ENCODE measurements at places on chromosomes 4 and X.

DNA sequence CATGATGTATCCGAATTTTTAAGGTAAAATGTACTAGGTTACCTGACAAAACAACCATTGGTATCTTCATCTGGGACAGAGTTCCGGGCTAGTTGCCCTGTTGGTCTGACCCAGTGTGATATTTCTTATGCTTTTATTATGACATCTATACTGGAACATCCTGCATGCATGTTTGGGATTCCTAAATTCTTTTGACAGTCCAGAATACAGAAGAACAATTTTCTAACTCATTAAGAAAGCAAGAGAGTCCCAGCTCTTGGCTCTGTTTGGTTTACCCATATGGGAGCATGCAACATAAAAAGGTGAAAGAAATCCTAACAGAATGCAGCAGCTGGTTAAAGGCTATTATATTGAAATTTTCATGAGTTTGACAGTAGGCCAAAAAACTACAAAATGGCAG is 247.7 kb upstream of the FTHL17 start:
- DNase-seq: no peak

DNA sequence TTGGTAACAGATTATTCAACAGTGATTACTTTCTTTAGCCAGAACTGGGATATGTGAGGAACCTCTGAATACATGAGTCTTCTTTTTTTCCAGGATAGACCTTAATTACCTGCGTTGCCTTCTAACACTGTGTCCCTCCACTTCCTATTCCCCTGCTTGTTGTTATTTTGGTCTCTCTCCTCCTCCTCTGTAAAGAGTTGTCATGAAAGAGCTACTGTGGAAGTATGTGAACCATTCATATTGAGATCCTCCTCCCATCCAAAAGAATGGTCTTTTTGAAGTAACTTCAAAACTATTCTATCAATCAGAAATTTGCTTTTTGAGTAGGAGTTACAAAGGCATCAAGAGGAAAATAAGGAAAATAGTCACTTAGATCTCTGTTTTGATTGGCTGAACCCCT is 420.0 kb upstream of the TENM3 start:
- DNase-seq: no peak

GRCh38 chr4:61923179-61923578 is 723.1 kb downstream of the ADGRL3 start:
- DNase-seq: no peak

DNA sequence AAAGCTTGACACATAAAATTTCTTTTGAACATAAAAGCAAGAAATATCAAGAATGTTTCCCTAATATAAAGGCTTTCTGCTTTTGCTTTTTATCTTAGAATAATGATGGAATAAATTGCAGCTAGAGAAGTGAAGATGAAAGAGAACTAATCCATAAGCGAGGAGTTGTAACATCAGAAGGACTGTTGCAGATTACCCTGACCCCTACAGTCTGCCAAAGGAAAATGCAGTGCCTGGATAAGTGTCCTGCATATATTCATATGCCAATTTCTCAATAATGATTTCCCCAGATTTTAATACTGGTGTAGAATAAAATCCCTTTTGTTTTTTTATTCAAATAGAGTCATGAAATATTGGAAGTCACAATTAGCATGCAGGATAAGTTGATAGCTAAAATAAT is 115.9 kb downstream of the MAGEC2 start:
- no peak for DNase-seq

- no peak for DNase-seq
Measured at GRCh38 chr4:23759066-23759465, 130.8 kb downstream of the PPARGC1A start.

DNA sequence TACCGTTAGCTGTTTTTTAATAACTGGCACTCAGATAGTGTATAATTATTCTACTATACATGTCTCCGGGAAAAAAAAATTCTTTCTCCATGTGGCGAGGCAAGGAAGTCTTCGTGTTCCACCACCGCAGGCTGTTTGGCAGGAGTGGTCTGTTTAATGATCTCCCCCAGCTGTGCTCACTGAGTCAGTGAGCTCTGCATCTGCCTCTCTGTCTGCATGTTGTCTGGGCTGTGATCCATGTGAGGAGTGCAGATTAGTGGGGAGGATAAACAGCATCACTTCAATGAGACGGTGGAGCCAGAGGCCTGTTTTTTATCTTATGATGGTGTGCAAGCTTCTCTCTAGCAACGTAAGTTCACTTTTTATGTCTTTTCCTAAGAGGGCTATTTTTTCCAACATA is 69.8 kb downstream of the RPS3A start:
- no peak for DNase-seq

- DNase-seq: no peak
Measured at GRCh38 chr4:176492646-176493302, 173.0 kb downstream of the SPCS3 start.

- no peak for DNase-seq
Measured at GRCh38 chr4:10495651-10496050, 38.4 kb upstream of the ZNF518B start.

- no peak for DNase-seq
Measured at GRCh38 chr4:67765401-67765800, 11.2 kb upstream of the GNRHR start.

DNA sequence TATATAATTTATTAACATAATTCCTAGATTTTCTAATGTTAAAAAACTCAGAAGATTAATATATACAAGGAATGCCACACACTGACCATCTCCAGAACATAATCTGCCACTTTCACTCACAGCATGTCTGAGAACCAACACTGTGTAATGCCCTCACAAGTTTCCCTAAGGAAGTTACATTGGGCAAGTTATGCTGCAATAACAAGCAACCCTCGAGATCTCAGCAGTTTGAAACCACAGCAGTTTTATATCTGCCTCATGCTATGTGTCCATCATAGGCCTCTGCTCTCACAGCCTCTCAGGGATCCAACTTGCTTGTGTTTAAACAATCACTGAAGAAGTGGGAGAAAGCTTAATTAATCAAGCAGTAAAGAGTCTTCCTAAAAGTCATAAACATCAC is 250.0 kb upstream of the SLC7A11 start:
- no peak for DNase-seq

DNA sequence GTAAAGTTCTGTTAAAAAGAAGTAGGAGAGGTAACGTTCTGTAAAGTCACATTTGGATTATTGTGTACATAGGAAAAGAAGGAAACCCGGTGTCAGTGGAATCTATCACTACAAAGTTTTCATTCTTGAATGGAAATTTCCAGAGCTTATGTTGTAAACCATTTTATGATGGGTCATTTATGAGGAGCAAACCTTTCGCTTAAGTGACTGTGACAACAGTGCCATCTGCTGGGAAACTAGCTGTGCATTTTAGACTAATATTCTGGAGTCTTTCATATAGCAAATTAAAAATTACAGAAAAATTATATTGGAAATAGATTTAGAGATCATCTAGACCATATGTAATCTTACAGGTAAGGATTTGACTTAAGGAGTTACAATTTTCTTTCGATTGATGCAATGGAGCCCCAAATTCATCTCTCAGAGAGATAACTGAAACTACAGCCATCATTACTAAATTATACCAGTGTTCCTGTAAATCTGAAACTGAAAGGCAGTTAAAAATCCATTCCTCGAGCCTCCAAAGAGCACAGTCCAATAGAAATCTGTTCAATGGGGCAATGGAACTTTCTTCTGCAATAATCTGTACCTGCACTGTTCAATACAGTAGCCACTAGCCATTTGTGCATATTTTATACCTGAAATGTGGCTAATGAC is 26.9 kb downstream of the ASB9 start:
- DNase-seq: no peak

DNA sequence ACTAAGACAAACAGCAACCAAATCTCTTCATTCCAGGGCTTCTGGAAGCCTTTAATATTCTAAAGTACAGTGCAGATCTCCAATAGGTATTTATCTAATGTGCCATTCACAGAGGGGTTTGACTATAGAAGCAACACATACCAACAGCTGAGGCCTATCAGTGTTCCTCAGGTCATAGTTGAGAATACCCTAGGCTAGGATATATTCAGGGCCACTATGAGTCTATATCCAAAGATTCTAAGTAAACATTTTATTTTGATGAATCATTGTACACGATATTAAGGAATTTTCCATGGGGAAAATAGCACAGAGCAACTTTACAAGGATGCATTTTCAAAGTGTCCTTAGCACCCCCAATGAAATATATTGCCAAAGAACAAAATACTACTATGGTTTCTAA is 9.7 kb downstream of the SMIM10 start:
- no peak for DNase-seq

DNA sequence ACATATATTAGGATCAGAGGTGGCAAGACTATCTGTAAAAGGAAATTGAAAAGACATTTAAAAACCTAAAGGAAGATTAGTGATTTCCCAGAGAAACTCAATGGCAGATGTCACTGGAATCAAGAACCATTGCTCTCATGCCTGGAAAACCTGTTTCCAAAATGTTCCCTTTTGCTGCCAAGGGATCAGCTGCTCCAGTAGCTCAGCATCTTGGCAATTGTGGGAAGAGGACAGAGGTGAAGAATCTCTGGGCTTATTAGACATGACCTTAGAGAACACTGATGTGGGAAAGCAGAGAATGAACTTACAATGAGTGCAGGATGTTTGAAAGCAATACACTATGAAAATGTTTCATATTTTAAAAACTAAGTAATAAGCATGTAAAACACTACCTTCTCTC is 98.3 kb downstream of the SHROOM3 start:
- no peak for DNase-seq

GRCh38 chr4:159428975-159429692 is 326.3 kb downstream of the RAPGEF2 start:
- DNase-seq: no peak

DNA sequence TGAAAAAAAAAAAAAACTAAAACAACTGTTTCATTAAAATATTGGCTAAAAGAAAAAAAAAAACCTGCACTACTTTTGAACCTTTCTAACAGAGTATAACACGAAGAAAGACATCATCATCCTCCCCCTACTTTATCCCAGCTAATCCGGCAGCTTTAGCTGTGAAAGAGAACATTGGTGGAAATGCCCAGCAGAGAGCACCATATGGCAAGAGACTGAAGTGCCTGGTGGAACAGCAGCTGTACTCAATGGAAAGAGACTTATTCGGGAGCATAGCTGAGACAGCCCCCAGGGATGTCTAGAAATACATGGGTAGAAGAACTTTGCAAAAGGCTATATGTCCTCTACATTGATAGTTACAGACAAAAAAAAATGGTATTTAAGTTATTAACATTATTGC is 30.3 kb downstream of the STPG2 start:
- DNase-seq: no peak

DNA sequence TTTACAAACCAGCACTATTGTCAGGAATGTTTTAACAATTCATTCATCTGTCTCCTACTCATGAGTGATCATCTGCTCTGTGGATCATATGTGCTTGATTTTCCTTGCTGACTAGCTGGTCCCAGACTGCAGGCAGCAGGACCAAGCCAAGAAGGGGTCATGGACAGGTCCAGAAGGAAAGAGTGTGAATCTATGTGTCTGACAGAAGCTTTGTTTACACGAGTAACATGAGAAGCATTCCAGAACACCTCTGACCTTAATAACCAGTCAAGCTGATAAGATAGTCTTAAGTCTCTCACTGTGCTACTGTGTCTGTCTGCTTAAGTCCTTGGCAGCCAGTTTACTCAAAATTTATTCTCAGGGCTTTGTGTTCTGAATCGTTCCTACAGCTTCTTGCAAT is 39.0 kb downstream of the GUCY1A1 start:
- DNase-seq: no peak

DNA sequence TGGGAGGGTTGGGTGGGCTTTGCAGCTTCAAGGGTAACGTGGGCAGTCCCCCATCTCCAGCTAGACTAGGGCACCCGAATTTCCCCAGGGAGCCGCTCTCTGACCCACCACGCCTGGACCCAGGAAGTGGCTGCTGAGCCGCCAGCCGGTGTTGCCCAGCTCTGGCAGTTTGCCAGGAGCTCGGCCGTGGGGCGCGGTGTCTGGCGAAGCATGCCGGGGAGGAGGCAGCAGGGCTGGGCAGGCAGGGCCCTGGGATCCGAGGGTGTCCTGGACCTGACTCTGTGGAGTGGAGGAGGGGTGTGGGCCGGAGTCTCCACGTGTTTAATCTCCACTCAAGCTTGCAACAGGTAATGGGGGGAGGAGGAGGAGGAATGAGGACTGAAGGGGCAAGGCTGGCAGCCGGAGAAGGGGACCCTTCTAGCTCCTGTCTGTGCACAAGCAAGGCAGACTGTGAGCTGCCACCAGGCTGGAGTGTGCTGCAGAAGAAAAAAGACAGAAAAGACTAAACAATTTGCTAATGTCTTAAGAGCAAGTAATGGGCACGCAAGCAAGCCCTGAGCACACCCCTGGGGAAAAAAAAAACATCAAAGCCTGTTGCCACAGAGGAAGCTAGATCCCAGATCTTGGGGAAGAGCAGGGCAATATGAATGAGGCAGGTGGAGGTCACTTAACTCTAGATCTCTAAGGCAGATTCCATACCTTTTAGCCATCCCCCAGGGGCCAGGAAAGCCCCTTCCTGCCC is 2.4 kb downstream of the LONRF3 start:
- DNase-seq: no peak

- no peak for DNase-seq
Measured at GRCh38 chrX:19661961-19662360, 146.7 kb upstream of the MAP3K15 start.

DNA sequence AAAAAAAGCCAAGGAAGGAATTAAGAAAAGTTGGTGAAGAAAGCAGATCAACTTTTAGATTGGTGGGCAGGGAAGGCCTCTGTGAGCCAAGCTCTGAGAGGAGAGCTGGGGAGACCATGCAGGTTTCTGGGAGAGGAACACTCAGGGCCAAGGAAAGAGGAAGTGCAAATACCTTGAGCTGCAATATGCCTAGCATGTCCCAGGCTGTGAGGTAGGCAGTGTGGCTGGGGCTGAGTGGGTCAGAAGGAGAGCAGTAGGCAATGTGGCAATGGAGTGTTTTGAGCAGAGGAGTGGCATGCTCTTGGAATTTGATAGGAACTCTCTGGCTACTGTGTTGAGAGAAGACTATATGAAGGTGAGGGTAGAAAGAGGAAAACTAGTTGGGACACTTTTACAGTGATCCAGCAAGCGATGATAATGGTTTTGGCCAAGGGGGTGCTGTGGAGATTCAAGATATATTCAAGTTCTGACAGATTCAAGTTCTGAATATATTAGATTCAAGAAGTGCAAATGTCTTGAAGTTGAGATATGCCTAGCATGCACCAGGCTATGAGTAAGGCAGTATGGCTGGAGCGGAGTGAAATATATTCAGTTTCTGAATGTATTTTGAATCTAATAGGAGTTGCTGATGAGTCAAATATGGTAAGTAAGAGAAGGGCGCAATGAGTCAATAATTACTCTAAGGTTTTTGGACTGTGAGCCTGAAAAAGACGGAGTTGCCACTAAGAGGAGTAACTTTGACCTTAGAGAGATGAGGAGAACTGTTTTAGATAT is 172.5 kb downstream of the CAMK2D start:
- DNase-seq: no peak

DNA sequence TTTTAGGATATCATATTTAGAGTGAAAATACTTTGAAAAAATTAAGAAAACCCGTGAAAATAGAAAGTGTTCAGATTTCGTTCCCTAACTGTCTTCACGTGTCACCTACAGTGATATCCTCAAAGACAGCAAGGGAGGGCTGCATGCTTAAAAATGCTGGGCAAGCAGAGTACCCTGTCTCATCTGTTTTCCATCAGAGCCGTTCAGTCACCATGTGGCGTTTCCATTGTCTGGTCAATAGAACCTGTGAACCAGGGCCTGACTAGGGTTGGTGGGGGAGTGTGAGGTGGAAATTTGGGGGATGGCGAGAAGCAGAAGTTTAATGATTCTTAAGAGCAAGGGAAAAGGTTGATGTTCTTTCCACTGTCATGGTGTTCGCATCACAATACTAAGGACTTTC is 173.9 kb downstream of the BMPR1B start:
- no peak for DNase-seq

Measured in stimulated activated CD8-positive, alpha-beta memory T cell treated with anti-CD3 and anti-CD28 coated beads, Interleukin-7, amount 100 ng/mL, for 24 hours (primary cell).